Choroid plexus epithelial cell (primary cell): ENCODE measurements at places on chromosomes 1 and 21.

- no peak for DNase-seq
Measured at GRCh38 chr1:228152918-228153258, 3.2 kb downstream of the GJC2 start.

- DNase-seq = no peak
Measured at GRCh38 chr1:227880342-227880924, 65.0 kb downstream of the PRSS38 start.

GRCh38 chr1:197336571-197336970 is 68.5 kb downstream of the CRB1 start:
- no peak for DNase-seq

- DNase-seq = peak; percentile 49
Measured at GRCh38 chr1:89633800-89634625, 1.1 kb downstream of the LRRC8C start.

- no peak for DNase-seq
Measured at GRCh38 chr1:231896806-231897205, 270.2 kb downstream of the DISC1 start.

DNA sequence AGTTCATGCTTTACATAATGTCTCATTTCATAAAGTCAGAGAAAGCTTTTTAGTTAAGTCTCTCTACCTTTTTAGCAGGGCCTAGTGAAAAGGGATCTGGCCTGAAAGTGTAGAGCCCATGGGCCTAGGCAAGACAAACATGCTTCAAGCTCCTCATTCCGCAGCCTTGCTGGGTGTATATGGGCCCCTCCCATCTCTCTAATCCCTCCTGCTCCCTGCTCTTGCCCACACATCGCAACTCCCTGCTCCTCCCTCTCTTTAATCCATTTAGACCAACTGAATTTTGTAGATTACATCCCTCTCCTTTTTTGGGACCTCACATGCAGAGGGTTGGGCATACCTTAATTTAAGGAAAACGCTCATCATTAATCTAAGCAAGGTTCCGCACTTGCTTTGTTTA is 42.3 kb upstream of the CCDC190 start:
- DNase-seq = no peak

DNA sequence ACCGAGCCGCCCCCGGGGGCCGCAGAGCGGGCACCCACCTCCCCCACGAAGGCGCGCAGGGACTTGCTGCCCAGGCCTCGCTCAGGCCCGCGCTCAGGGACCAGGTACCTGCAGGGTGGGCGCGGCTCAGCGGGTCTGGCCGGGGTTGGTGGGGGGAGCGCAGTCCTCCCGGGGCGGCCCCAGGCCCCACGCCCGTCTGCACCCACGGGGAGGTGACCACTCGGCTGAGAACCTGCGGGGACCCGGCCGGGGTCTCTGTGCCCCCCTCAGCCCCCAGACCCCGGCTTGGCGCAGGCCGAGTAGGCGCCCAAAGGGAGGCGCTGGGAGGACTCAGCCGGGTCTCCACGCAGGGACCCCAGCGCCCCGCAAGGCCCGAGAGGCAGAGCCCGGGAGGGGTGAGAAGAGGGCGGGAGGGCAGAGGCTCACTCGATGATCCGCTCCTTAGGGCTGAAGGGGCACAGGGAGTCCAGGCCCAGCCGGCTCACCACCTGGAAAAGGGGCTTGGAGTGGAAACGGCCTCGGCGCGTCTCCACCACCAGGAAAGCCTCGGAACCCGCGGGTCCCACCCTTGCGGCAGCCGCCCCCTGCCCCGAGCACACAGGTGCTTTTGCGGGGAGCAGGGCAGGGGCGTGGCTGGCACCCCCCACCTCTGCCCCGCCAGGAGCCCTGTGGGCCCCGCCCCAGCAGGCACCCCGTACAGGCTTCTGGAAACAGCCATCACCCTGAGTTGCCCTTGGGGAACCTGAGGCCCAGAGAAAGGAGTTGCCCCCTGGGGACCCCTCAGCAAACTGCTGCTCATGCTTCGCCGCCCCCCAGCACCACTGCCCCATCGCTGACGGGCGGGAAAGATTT is 9.3 kb downstream of the FTCD start:
- DNase-seq = no peak

GRCh38 chr1:202067188-202067974 is 55.3 kb upstream of the GPR37L1 start:
- DNase-seq = no peak

DNA sequence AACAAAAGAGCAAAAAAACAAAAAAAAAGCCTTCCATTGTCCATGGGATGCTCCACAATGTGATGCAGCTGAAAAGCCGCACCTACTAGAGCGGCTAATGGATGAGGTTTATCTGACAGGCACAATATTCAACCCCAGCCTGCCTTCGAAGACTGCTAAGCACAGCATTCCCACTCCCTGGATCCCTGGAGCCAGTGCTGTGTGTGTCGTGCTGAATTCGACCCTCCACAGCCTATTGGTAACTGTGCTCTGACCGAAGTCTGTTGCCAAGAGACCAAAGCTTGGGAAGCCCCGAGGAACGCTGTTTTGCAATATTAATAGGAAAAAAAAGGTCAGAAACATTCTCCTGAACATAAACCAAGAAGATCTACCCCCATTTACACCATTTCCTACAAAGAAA is 57.2 kb upstream of the PUM1 start:
- peak; percentile 37 for DNase-seq

GRCh38 chr21:41727784-41728763 is 38.8 kb downstream of the RIPK4 start:
- DNase-seq = no peak

DNA sequence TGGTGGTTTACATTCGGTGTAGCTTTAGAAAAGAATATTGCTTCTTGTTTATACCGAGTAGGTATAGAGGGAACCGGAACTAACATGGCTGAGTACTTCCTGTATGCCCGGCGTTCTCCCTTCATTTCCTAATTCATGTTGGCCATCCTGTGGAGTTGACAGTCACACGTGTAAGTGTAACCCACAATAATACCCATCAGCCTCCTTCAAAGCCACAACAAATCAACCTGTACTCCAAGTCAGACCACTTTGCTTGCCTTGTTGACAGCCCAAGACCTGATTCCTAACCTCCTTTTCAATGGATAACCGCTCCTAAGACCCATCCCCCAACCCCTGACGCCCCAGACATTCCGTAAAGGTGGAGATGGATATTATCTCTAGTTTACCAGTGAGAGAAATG is 42.1 kb downstream of the UBE2U start:
- DNase-seq = no peak
